Esophagus squamous epithelium (tissue), 5 donors: ENCODE measurements at places on chromosomes 1 and 21.

DNA sequence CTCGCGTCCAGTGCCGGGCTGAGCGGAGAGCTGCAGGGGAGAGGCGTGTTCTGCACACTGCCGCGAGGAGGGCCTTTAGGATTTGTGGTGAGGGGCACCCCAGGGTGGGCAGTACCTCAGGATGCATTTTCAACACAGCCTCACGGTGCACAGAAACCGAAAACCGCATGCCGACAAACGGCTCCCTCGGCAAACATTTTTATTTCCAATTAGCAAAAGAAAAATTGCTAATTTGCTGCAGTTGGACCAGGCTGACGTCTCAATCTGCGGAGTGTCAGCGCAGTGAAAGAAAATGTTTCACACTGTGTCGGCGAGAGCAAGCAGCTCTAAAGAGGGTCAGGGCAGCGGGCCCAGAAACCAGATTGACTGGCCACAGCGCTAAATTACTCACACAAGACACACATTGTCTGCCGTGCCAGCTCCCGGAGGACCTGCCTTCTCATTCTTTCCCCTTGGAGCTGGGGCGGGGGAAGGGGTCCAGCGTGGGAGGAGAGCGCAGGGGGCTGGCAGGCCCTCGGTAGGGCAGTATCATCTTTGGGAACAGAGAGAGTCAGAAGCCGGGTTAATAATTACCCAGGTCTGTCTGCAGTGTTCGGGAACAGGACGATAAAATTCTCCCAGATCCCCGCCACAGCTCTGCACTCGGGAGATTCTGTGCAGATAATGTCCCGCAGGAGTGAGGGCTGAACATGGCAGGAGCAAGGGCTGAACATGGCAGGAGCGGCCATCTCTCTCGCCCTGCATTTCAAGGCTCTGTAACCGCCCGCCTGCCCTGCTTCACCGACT lies 150.2 kb downstream of the PRDM16 start:
- DNase-seq, result no peak

DNA sequence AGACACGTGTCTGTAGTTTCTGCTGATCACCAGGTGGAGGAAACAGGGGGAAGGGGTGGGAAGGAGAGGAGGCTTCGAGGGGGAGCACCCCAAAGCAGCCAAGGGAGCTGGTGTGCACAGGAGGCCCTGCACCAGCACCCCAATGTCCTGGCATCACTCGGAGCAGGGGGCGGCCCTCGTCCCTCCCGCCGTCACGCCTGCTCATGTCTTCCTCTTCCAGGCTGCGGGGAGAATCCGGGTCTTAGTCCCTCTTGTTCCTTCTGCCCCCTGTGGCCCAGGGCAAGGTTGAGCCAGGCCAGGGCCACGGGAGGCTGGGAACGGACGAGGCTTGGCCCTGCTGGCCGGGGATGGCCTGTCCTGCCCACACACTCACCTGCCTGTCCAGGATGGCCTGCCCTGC lies 21.4 kb upstream of the ARHGEF16 start:
- no peak for DNase-seq

- no peak for DNase-seq
Observed at GRCh38 chr1:40876891-40877290, 14.7 kb upstream of the CITED4 start.

- DNase-seq, result no peak
Observed at GRCh38 chr1:94553323-94553730, 11.8 kb upstream of the F3 start.

GRCh38 chr1:91750398-91750996 lies 135.5 kb downstream of the TGFBR3 start:
- DNase-seq, result no peak

GRCh38 chr1:160548960-160549664 lies 26.1 kb upstream of the SLAMF6 start:
- DNase-seq, result no peak

DNA sequence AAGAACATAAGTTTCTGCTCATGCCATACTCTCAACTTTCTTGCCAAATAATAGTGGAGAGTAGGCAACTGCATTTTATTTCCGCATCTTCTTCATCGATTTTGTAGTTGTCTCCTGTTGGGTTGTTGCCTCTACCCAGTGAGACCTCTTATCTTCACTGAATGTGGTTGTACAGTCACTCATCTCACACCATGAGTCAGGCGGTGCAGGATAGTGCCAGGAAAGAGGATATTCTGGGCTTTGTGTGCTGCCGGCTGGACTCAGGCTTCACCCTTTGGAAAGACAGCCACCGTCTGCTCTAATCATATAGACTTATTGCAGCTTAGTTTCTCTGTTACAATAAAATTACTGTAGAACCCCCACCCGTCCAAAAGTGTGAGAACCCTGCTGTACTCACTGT lies 154.3 kb upstream of the USP24 start:
- no peak for DNase-seq
